ENCODE measurements at places on chromosomes 13 and 19.

- no peak overlapping the region for H3K4me3 ChIP-seq
- H3K27ac ChIP-seq, result no peak overlapping the region
- no peaks in the 10 kb centered on the region for H3K36me3 ChIP-seq
- DNase-seq, result no peak
- H3K27me3 ChIP-seq, result no peaks in the 10 kb centered on the region
- H3K4me1 ChIP-seq, result no peaks in the 10 kb centered on the region
Observed at GRCh38 chr13:107669391-107669993, 545.8 kb downstream of the LIG4 start.

DNA sequence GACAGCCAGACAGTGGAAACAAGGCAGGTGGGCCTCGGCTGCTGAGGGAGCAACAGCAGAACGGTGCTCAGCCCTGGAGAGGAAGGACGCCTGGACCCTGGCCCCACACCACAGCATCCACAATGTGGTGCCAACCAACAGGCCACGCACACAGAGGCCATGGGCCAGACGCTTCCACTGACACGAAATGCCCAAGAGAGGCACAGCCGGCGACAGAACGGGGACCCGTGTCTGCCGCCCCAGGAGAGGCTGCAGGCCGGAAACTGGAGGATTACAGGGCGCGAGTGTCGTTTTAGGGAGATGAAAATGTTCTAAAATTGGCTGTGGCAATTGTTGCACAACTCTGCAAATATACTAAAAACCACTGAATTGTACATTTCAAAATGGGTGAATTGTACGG lies 69.7 kb downstream of the RASA3 start:
- peaks cover 92% of the 10 kb centered on the region for H3K4me1 ChIP-seq
- H3K27me3 ChIP-seq, result no peaks in the 10 kb centered on the region
- H3K36me3 ChIP-seq, result no peaks in the 10 kb centered on the region
- H3K27ac ChIP-seq, result peak overlapping the region; percentile 97

GRCh38 chr19:58088521-58089052 lies 9.4 kb downstream of the ZSCAN18 start:
- no peaks in the 10 kb centered on the region for H3K27me3 ChIP-seq
- H3K27ac ChIP-seq, result no peak overlapping the region
- H3K36me3 ChIP-seq, result no peaks in the 10 kb centered on the region
- DNase-seq, result no peak
- no peak overlapping the region for H3K4me3 ChIP-seq

GRCh38 chr13:49456156-49456555 lies 12.1 kb downstream of the SETDB2 start:
- DNase-seq, result no peak
- no peaks in the 10 kb centered on the region for H3K27me3 ChIP-seq

DNA sequence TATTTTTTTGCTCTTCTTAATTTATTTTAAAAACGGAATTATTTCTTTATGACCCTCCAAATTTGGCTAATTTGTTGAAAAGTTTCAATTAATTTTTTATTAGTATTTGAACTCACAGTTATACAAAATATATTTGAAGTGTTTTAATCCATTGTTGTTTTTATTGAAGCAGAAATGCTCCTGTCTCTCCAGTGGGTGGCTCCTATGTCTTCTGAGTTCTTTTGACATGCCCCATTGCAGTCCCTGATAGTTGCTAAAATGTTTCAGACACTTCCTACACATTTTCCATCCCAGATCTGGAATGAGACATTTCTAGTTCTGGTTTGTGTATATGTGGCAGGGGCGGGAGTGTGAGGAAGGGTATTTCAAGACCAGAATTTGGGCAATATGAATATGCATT lies 579.4 kb upstream of the PRR20A start:
- H3K27ac ChIP-seq, result no peak overlapping the region
- no peaks in the 10 kb centered on the region for H3K36me3 ChIP-seq
- H3K4me3 ChIP-seq, result no peak overlapping the region
- H3K4me1 ChIP-seq, result no peaks in the 10 kb centered on the region
- no peak for DNase-seq
- no peaks in the 10 kb centered on the region for H3K27me3 ChIP-seq

DNA sequence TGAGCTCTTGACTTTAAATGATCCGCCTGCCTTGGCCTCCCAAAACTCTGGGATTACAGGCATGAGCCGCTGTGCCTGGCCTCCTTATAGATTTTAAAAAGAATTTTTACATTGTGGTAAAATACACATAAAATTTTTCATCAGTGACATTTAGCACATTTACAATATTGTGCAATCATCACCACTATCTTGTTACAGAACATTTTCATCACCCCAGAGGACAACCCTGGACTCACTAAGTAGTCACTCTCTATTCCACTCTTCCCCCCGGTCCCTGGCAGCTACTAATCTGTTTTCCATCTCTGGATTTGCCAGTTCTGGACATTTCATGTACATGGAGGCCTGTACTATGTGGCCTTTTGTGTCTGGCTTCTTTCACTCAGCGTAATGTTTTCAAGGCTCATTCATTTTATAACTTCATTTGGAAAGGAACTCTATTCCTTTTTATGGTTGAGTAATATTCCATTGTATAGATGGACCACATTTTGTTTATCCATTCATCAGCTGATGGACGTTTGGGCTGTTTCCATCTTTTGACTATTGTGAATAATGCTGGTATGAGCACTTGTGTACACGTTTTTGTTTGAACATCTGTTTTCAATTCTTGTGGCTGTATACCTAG lies 19.9 kb downstream of the MEGF8 start:
- no peak for DNase-seq
- no peak overlapping the region for H3K4me3 ChIP-seq
- no peaks in the 10 kb centered on the region for H3K4me1 ChIP-seq
- no peaks in the 10 kb centered on the region for H3K27me3 ChIP-seq
- peaks cover 10% of the 10 kb centered on the region for H3K36me3 ChIP-seq

- no peaks in the 10 kb centered on the region for H3K27me3 ChIP-seq
- no peak overlapping the region for H3K4me3 ChIP-seq
- no peak overlapping the region for H3K27ac ChIP-seq
- H3K4me1 ChIP-seq, result no peaks in the 10 kb centered on the region
Observed at GRCh38 chr19:47839913-47840312, 18.2 kb downstream of the CRX start.

- no peaks in the 10 kb centered on the region for H3K36me3 ChIP-seq
- H3K4me3 ChIP-seq, result no peak overlapping the region
- no peaks in the 10 kb centered on the region for H3K4me1 ChIP-seq
- no peaks in the 10 kb centered on the region for H3K27me3 ChIP-seq
- no peak overlapping the region for H3K27ac ChIP-seq
Observed at GRCh38 chr13:22175815-22176214, 504.9 kb downstream of the FGF9 start.

GRCh38 chr19:15652559-15653278 lies 12.0 kb downstream of the CYP4F3 start:
- no peaks in the 10 kb centered on the region for H3K27me3 ChIP-seq
- H3K4me1 ChIP-seq, result no peaks in the 10 kb centered on the region
- no peaks in the 10 kb centered on the region for H3K36me3 ChIP-seq
- no peak overlapping the region for H3K27ac ChIP-seq
- H3K4me3 ChIP-seq, result no peak overlapping the region

DNA sequence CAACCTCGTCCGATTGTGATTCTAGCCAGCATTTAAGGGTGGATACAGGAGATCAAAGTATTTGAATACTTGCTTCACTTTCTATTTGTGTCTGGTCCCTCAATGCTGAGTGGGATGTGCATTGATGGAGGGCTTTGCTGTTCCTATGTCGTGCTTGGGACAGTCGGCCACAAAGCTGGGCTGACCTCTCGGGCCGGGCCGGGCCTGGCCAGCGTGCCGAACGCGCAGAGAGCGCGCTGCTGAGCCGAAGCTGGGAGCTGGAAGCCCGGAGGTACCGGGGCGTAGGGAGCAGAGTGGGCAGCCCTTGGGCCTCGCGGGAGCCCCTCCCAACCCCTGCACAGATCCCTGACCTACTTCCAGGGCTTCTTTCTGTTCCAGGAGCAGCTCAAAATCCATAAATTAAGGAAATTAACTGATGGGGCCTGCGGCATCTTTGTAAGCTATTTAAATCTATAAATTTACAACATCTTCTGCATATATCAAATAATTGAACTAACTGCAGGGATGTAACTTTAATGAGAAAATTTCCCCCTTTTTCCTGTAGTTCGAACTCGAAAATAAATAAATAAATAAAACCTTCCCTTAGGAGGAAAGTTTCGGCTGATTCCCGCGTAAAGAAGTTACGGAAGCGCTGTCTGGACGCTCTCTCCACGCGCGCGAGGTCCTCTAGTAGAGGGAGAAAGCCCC lies 1.8 kb upstream of the KCTD15 start:
- H3K27me3 ChIP-seq, result no peaks in the 10 kb centered on the region
- peak overlapping the region; percentile 97 for H3K27ac ChIP-seq
- no peak for DNase-seq

DNA sequence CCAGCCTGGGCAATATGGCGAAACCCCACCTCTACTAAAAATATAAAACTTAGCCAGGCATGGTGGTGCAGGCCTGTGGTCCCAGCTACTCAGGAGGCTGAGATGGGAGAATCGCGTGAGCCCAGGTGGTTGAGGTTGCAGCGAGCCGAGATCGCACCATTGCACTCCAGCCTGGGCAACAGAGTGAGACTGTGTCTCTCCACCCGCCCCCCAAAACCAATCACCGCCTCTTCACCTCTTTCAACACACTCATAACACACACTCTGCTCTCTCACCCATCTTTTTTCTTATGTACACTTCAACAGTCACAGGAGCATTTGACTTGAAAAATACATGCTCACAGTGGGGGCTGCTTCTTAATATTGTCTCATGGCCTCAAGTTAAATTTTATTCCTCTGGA lies 76.8 kb downstream of the ESD start:
- H3K36me3 ChIP-seq, result peaks cover 21% of the 10 kb centered on the region
- no peak overlapping the region for H3K27ac ChIP-seq
- H3K27me3 ChIP-seq, result no peaks in the 10 kb centered on the region
- no peak overlapping the region for H3K4me3 ChIP-seq
- H3K4me1 ChIP-seq, result no peaks in the 10 kb centered on the region
- no peak for DNase-seq

GRCh38 chr13:98454389-98454881 lies 122.5 kb downstream of the STK24 start:
- no peak overlapping the region for H3K4me3 ChIP-seq
- peaks cover 62% of the 10 kb centered on the region for H3K4me1 ChIP-seq
- H3K27ac ChIP-seq, result peak overlapping the region; percentile 83
- peaks cover 39% of the 10 kb centered on the region for H3K36me3 ChIP-seq

- H3K27me3 ChIP-seq, result no peaks in the 10 kb centered on the region
- no peak overlapping the region for H3K4me3 ChIP-seq
- H3K4me1 ChIP-seq, result no peaks in the 10 kb centered on the region
- no peak overlapping the region for H3K27ac ChIP-seq
- no peaks in the 10 kb centered on the region for H3K36me3 ChIP-seq
Observed at GRCh38 chr13:51988988-51989618, 22.1 kb downstream of the ATP7B start.

- H3K4me1 ChIP-seq, result no peaks in the 10 kb centered on the region
- no peak for DNase-seq
- no peak overlapping the region for H3K27ac ChIP-seq
- H3K36me3 ChIP-seq, result no peaks in the 10 kb centered on the region
- no peak overlapping the region for H3K4me3 ChIP-seq
Observed at GRCh38 chr13:92414851-92415250, 811.8 kb upstream of the GPC6 start.
